ENCODE measurements at places on chromosomes 4 and X.

DNA sequence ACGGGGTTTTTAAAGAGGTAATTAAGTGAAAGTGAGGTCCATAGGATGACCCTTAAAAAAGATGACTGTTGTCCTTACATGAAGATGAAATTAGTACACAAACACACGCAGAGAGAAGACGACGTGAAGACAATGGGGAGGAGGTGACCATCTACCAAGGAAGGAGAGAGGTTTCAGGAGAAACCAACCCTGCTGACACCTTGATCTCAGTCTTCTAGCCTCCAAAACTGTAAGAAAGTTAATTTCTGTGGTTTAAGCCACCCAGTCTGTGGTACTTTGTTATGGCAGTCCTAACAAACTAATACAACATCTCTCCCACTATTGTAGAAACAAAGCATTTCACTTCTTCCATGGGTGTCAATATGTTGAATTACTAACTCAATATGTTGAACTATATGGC, 139.6 kb upstream of the ATOH1 start:
- no peak for DNase-seq

DNA sequence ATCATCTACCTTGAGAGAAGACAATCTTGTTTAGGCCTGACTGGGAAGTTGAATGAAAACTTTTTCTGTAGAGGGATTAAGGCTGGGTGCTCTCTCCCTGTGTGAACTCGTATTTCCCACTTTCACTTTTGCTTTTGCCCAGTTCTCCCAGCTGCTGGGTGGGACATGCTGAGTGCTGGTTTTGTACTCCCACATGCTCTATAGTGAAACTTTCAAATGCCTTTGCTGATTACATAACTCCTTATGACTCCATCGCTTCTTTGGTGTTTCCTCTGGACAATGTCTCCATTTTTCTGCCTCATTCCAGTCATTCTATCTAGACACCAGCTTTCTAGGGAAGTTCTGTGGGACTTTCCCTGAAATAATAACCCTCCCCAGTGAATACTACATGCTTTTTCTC, 100.5 kb downstream of the CLNK start:
- peak; percentile 76 for DNase-seq

GRCh38 chr4:75525910-75526309, 11.6 kb downstream of the THAP6 start:
- no peak for DNase-seq

DNA sequence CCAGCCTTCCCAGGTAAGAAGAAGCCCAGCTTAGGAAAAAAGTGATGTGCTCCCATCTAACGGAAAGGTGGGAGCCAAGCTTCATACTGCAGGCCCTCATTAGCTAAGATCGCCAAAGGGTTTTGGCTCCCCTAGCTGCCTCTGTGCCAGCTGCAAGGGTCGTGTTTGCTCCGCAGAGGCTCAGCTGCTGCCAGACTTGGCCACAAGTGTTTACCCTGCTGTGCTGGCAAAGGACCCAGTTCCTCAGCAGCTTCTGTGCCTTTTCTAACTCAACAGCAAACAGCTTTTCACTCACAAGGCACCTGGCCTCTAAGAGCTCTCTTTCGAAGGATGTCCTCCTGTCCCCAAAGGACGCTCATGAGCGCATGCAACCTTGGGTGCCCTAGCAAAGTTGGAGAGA, 12.2 kb upstream of the VMA21 start:
- no peak for DNase-seq

- DNase-seq = no peak
Measured at GRCh38 chr4:127355743-127356142, 277.0 kb upstream of the INTU start.

GRCh38 chrX:39397561-39398199, 596.4 kb downstream of the MID1IP1 start:
- no peak for DNase-seq

DNA sequence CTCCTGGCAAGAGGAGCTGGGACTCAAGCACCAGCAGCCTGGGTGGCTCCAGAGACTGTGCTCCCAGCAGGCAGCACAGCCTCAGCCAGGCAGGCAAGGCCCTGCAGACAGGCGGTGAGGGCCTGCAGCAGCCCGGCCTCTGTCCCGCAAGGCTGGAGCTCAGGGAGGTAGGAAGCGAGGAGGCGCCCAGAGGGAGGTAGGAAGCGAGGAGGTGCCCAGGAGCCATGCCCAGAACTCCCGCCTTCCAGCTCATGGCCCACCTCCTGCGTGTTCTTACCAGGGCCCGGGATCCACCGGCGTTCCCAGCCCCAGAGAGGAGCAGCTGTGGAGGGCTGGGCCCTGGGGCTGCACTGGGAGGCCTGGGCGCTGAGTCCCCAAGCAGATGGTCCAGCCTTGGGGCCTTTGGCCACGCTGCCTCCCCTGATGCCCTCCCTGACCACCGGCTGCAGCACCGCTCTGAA, 133.1 kb downstream of the HMX1 start:
- DNase-seq = no peak

GRCh38 chr4:126215759-126216158, 901.0 kb downstream of the FAT4 start:
- DNase-seq = no peak

- no peak for DNase-seq
Measured at GRCh38 chrX:103806862-103807474, 25.1 kb downstream of the RAB9B start.

- DNase-seq = peak; percentile 21
Measured at GRCh38 chr4:2007804-2008670, 737 bp downstream of the NELFA start.

DNA sequence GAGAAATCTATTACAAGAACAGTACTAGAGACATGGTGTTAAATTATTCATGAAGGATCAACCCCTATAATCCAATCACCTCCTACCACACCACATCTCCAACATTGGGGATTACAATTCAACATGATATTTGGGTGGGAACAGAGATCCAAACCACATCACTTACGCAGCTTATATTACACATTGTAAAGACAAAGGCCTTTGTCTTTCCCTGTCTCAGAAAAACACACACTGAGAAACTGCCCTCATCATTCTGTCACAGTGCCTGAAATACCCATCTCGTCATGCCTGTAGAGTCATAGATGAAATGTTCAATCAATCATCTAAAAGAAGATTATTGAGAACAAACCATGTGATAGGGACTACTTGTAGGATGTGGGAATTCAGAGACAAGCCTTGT, 558.8 kb upstream of the GRIA3 start:
- no peak for DNase-seq

DNA sequence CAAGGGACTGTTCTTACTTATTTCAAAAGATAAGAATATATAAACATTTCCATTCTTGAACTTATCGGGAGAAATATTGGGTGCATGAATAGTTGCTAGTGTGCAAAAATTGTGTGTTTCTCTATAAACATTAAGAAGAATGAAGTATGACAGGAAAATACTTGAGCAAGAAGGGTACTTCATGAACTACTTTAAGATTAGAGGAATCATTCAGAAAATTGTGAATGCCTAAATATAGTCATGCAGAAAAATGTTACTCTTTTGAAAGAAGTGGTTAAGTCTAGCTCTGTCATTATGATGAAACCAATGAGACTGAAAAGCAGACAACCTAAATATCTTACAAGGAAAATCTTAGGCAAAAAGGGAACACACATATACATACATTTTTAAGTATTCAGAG, 207.8 kb upstream of the PCDH18 start:
- no peak for DNase-seq

DNA sequence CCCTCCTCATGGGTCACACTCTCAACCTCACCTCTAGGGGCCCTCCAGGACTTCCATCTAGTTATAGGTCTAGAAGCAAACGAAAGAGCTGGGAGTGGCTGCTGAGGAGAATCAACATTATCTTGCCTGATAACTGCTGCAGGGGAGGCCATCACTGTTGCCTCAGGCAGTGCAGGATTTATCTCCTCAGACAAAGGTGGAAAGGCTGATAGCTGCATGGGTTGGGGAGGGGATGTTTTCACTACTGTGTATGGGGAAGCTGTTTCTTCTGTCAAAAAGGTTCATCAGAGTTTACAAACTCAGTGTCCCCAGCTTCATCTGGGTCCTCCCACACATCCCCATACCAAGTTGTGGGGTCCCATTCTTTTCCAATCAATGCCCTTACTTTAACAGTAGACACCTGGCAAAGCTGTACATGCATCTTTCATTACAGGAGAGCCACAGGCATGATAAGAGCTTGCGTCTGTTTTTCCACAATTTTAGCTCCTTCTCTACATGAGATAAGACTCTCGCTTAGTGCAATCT, 17.6 kb upstream of the PRDM8 start:
- no peak for DNase-seq

GRCh38 chrX:152915541-152916241, 17.8 kb downstream of the ZNF185 start:
- DNase-seq = peak; percentile 63

DNA sequence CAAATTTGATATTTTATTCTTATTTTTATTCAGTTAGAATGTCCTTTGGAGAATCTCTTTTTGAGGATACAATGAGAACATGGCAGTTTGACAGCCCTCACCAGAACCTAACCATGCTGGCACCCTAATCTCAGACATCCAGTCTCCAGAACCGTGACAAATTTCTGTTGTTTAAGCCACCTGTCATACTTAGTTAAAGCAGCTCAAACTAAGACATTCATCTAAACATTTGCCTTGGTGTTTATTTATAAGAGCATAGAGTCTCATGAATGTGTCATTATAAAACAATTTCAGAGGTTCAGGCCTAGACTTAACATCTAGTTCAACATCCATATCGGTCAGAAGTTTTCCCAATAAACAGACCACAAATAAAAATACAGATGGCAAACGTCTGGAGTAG, 125.1 kb upstream of the FUNDC1 start:
- DNase-seq = no peak

DNA sequence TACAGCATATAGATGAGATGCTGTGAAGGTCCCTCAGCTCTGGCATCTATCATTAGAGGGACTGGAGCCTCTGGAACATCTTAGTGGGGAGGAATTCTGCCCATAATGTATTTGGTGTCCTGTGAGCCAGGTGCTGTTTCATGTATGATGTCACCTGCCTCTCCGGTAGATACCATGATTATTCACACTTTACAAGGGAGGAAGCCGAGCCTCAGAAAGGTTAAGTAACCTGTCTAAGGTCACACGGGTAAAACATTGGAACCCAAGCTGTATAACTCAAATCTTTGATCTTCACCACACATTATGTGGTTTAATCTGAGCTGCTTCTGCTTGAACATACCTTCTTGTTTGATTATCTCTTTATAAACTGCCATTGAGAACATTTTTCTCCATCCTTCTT, 442.8 kb downstream of the BCOR start:
- no peak for DNase-seq

- peak; percentile 82 for DNase-seq
Measured at GRCh38 chr4:155543126-155543765, 123.4 kb upstream of the GUCY1A1 start.

- DNase-seq = no peak
Measured at GRCh38 chrX:137567682-137568232, 1.8 kb downstream of the ZIC3 start.

- DNase-seq = peak; percentile 87
Measured at GRCh38 chr4:140260227-140260626, 106.2 kb upstream of the MAML3 start.

DNA sequence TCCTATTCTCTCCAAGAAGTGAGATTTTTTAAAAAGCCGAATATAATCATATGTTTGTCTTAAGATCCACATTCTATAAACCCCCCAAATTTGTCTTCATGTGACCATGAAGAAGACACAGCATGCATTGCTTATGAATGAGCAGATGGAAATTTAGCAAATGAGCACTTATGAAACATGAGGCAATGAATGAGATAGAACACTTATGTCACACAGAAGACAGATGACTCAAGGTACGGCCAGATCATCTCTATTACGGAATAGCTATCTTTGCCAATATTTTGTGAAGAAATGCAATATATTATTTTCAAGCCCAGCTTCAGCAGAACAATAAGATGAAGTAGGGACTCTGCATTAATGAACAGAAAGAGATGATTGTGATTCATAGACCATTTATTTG, 21.4 kb downstream of the PHEX start:
- peak; percentile 67 for DNase-seq

- no peak for DNase-seq
Measured at GRCh38 chr4:1502501-1502886, 96.3 kb upstream of the NKX1-1 start.

- DNase-seq = no peak
Measured at GRCh38 chrX:117607561-117607960, 509.0 kb downstream of the KLHL13 start.

- DNase-seq = no peak
Measured at GRCh38 chr4:68810919-68811318, 4.9 kb upstream of the UGT2B10 start.

- DNase-seq = peak; percentile 51
Measured at GRCh38 chrX:74579597-74580198, 34.7 kb downstream of the RLIM start.

- no peak for DNase-seq
Measured at GRCh38 chr4:11799196-11799595, 370.5 kb upstream of the HS3ST1 start.

GRCh38 chrX:53239474-53239873, 14.5 kb upstream of the KDM5C start:
- peak; percentile 40 for DNase-seq

- no peak for DNase-seq
Measured at GRCh38 chr4:11597506-11597905, 168.8 kb upstream of the HS3ST1 start.

DNA sequence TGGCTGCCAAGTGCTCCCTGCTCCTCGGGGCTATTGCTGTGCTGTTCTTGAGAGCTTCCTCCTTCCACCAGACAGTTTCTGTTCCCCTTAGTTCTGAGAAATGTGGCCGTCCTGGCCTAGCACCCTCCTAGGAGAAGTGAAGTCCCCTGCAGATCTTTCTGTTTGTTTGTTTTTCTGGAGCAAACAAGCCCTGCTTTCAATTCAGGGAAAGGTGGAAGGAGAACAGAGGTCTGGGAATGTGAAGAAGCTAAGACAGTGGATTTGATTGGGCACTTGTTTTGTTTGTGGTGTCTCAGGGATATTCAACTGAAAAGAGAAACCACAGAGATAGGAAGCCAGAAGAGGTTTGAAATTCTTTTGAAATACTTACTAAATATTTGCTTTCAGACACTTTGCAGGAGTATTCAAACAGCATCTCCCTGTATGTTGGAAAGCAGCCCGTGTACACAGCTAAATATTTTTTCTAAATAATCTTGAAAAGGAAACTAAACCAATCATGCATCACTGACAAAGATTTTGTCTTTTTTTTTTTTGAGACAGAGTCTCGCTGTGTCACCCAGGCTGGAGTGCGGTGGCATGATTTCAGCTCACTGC, 36.5 kb upstream of the PPM1K start:
- no peak for DNase-seq

DNA sequence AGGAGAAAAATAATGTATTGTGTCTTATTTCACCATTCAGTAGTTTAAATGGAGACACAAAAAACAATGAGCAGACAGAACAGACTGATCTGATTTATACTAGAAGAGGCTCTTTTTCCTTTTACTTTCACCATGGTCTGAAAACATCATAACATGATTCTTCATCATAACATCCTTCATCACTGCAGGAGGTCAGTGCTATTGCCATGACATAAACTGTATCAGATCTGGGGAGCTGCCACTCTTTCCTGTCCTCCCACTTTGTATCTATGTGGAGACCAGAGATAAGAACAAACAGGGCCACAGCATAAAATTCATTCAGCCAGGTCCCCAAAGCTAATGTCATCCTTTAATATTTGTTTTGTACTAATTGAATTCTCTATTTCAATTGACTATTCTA, 25.2 kb downstream of the SOD3 start:
- no peak for DNase-seq

All from fibroblast of mammary gland (primary cell).